ENCODE measurements at places on chromosomes 3 and 15.
A peak's percentile ranks its signal among the peaks of the same experiment; 100 is the strongest.

GRCh38 chr3:4520033-4520816 is 27.1 kb downstream of the ITPR1 start:
- DNase-seq: no peak

DNA sequence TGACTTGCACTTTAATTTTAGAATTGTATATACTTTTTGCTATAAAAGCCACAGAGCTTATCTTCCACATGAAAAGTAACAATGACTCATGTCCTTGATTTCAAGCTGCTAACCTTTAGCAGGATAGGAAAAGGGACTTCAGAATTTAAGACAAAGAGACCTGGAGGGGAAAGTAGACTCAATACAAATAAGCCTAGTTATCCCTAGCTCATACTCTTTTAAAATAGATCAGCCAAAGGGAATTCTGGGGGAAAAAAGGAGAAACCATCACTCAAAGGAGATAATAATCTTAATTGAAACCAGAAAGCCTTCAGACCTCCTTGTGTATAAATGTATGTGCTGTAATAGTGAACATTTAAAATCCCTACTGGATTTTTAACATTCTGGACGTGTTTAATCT is 930.3 kb downstream of the NTRK3 start:
- DNase-seq: no peak

DNA sequence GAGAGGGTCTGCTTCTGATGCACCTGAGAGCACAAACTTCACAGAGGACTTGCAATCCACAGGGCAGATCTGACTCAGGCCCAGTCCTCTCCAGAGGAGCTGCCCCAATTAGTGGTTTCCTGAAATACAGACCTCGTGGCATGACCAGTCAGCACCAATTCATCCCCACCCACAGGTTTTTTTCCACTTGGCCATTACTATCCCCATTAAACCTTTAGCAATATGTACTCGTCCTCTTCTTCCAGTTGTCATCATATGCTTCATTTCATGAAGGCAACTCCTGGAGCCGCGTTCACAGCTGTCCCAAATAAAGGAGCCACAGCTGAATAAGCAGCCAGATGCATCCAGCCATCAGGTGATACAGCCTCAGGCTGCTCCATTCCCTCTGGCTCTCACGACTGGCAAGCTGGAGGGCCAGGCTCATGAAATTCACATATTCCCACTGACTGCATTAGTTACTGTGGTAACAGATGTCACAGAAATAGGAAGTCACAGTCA is 163.1 kb downstream of the FMN1 start:
- peak; percentile 95 for DNase-seq

DNA sequence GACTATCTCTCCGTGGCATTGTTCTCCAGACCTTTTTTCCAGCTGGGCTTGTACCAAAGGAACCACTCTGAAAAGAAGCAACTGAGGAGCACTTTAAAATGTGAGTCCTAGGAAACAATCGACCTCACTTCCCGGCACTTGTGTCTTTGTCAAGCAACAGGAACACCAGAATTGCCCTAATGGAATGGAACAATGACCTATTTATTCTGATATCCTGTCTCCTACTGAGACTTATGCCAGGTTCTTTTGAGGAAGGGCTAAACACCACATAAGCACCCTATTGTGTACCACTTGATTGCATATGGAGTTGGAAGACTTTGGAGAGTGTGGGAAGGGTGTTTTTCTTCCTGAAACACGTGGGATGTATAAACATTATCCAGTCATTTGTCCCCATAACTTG is 56.8 kb upstream of the TGFBR2 start:
- no peak for DNase-seq

GRCh38 chr3:125316246-125316645 is 58.9 kb downstream of the ZNF148 start:
- no peak for DNase-seq

DNA sequence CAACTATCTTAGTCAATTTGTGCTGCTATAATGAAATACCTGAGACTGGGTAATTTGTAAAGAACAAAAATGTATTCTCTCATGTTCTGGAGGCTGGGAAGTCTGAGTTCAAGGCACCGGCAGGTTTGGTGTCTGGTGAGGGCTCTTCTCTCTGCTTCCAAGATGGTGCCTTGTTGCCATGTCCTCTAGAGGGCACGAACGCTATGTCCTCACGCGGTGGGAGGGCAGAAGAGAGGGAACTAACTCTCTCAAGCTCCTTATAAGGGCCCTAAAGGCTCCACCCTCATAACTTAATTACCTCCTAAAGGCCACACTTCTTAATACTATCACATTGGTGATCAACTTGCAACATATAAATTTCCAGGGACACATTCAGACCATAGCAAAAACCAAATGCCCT is 108.4 kb downstream of the ADAMTSL3 start:
- DNase-seq: no peak

DNA sequence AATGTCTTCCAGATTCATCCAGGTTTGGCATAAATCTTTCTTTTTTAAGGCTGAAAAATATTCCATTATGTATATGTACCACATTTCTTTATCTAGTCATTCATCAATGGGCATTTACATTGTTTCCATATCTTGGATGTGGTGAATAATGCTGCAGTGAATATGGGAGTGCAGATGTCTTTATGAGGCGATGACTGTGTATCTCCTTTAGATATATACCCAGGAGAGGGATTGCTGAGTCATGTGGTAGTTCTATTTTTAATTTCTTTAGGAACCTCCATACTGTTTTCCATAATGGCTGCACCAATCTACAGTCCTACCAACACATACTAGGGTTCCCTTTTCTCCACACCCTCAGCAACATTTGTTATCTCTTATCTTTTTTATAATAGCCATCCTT is 96.3 kb downstream of the LRRC28 start:
- peak; percentile 12 for DNase-seq

GRCh38 chr15:48309740-48310139 is 21.5 kb upstream of the DUT start:
- DNase-seq: no peak

GRCh38 chr3:174322789-174323188 is 536.3 kb upstream of the NAALADL2 start:
- no peak for DNase-seq

GRCh38 chr15:37100966-37101215 is 542 bp upstream of the MEIS2 start:
- peak; percentile 83 for DNase-seq

DNA sequence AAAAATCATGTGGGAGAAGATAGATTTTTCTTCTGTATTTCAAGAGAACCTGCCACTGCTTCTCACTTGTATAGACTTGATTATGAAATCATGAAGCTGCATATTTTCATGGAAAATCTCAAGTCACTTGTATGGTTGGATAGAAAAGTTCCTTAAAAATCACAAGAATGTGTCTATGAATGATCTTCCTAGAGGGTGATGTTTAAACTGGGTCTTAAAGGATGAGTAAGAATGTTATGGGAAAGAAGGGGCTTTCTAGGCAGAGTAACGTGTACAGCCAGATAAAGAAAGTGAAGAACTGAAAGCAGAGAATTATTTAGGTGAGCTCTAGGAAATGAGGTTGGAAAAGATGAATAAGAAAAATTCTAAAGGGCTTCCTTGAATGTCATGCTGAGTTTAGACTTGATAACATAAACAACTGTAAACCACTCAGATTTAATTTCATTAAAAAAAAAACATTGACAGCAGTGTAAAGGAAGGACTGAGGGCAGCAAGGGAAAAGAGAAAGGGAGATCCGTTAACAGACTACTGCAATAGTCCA is 5.0 kb downstream of the CD47 start:
- no peak for DNase-seq

GRCh38 chr15:83747050-83747717 is 93.3 kb downstream of the ADAMTSL3 start:
- peak; percentile 8 for DNase-seq
